ENCODE measurements at places on chromosomes 6 and 20.

- no peak for DNase-seq
These were observed 61.2 kb downstream of the EYA2 start for GRCh38 chr20:46955601-46956556.

DNA sequence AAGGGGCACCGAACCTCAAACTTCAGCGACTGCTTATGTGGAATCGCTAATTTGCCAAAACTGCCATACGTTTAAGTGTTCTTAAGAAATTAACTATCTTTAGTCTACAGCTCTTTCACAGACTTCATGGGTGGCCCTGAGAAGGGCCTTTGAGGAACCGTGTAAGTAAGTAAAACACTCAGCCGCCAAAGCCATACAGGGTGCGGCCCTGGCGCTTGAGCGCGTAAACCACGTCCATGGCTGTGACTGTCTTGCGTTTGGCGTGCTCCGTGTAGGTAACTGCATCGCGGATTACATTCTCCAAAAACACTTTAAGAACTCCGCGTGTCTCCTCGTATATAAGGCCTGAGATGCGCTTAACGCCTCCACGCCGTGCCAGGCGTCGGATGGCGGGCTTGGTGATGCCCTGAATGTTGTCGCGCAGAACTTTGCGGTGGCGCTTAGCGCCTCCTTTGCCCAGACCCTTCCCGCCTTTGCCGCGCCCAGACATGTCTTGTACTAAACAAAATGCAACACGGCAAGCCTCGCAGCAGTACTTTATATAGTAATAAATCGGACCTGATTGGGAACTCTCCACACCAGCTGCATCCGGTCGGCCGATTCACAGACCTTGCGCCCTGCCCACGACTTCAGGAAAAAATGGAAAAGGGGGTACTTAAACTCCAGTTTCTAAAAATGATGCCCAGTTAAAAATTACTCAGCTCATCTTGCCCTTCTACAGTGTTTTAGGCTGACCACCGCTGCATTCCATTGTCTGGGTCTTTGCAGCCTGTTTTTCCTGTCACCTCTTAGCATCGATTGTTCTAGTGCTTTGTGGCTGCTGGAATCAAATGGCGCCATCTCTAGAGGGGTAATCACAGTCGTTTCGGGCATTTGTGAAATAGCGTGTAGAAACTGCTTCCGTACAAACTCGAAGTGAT is 38.9 kb downstream of the OR2B2 start:
- DNase-seq, result no peak

DNA sequence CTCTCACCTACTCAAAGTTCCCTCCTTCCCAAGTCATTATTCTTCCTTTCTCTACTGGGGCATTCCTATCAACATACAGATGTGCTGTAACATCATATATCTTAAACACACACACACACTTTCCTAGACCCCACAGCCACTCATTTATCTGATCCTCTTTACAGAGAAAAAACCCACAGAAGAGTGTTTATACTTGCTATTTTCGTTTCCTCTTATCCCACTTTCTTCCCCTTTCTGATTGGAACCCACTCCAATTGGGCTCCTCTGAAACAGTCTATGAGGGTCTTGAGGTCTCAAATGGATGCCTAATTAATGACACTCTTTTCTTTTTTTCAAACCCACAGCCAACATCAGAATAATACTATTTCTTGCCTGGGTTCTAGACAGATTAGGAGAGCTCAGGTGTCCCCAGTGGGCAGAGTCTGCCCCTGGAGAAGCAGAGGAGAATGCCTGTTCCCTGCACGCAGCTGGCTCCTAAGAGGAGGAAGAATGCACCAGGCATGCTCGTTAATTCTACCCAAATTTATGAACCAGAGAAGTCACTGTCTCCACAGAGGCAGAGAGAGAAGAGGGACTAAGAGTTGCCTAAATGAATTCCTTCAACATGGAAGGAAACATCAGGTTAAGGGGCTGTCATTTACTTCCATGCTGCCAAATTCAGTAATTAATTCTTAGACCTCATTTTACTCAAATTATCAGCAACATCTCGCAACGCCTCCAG is 65.9 kb downstream of the CRYBG1 start:
- DNase-seq, result no peak

DNA sequence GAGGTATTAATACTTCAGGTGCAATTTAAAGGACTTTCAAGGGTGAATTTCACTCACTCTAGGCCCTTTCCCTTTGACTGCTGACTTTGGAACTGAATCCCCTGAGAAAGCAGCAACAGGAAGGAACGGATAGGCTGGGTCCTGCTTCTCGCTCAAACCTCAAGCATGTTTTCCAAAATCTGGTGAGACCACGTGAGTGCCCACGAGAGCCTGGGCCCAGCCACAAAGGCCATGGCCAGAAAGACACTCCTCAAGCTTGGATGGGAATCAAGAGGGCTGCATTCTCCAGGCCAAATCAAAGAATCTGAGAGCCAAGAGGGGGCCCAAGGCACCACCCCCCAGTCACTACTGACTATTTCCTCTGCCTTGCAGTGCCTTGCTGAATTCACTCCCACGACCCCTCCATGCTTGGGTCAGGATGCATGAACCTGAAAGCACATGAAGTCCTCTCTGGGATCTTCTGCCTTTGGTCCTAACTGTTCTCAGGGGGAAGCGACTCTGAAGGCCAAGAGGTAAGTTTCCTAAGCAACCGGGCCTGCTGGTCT is 146.1 kb downstream of the NFATC2 start:
- DNase-seq, result no peak

- no peak for DNase-seq
These were observed 5.7 kb downstream of the NT5E start for GRCh38 chr6:85455471-85456026.

- DNase-seq, result no peak
These were observed 23.9 kb downstream of the NT5E start for GRCh38 chr6:85473748-85474147.

DNA sequence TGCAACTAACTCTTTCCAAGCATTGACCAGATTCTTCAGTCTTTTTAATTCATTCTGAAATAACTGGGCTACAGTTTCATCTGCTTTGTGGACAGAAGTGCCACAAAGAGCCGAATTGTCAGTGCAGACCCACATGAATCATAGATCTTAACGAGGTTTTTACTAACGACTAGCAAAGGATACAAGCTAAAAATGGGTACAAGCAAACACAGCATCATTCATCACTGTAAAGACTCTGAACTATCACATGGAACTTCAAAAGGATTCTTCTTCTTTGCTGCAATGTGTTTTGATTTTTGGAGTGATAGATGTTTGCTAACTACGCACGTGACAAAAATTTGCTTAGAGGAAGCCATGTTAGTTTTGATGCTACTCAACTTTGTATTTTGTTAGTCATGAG is 227.1 kb downstream of the ESR1 start:
- no peak for DNase-seq

DNA sequence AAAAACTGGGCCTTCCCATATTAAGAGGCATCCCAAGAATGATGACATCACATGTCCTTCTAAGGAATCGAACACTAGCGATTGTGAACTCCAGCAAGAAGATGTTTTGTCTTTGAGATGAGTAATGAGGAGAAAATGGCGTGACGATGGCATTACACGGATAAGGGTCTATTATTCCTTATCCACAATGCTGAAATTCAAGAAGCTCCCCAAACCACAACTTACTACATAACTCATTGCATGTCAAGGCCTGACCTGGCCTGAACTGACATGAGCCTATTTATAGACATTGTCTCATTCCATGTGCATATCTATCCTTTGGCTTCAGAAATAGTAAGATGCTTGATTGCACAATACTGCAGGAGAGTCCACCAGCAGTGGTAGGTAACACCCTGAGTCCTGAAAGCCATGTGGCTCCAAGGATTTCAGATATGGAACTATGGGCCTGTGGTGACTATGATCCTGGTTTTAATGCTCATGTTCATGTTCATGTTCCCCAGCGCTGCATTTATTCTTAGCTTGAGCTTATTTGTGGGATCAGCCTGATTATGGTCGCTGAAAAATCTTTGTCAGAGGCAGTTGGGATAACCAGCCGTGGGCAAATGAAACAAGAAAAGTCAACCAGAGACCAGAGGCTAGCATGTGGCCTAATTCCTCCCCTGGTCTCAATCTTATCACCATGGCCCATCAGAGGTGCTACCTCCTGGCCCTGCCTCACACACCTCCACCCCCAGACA is 183.2 kb upstream of the JARID2 start:
- DNase-seq, result no peak

- no peak for DNase-seq
These were observed 10.2 kb downstream of the RTEL1 start for GRCh38 chr20:63668351-63668750.

- no peak for DNase-seq
These were observed 67.1 kb downstream of the ELOVL5 start for GRCh38 chr6:53281518-53282215.

DNA sequence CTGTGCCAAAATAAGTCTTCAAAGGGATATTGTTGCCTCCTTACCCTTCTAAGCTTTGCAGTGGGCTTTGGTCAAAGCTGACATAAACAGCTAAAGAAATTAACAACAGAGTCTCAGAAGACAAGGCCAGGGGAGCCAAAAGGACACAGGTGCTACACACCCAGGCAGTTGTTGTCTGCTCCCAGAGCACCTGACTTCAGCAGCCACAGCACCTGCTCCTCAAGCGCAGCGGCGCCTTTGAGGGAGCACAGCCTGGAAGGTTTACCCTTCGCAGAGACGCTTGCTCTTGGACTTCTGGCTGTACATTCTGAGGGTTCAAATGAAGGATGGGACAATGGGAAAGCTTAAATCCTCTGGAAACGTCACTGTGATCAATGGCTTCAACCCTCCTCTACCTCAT is 16.6 kb downstream of the B4GALT5 start:
- no peak for DNase-seq

- no peak for DNase-seq
These were observed 34.0 kb upstream of the MMS22L start for GRCh38 chr6:97316978-97317377.

DNA sequence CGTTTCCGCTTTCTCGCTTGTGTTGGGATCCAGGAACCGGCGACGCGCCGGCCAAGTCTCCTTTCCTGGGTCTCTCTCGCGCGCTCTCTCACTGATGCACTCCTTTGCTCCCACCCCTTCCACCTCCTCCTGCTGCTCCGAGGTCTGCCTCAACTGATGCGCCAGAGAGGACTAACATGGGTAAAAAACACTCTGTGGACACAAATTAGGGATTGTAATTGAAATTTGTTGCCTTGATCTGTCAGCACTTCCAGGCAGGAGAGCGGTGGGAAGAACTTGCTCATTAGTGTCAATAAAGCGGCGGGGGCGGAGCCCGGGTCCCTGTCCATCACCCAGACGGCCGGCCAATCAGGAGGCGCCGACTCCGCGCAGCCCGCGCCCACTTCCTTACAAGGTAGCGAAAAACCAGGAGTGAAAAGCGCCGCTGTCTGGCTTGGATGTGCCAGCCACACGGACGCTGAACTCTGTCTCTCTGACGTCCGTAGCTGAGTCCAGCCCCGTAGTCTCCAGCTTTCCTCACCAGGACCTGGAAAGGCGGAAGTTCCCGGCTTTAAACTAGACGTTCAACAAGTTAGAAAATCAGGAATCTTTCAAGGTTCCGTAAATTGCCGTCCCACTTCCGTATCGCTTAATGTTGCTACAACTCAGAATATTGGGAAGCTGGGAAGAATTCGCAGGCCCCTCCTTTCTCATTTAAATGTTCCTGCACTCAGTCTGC is at the start of gene TBX18:
TBX18 (minus strand) TSS at position 267 of the 718 bp plus-strand sequence. CDS start 417 bp downstream, outside the sequence.
- no peak for DNase-seq

DNA sequence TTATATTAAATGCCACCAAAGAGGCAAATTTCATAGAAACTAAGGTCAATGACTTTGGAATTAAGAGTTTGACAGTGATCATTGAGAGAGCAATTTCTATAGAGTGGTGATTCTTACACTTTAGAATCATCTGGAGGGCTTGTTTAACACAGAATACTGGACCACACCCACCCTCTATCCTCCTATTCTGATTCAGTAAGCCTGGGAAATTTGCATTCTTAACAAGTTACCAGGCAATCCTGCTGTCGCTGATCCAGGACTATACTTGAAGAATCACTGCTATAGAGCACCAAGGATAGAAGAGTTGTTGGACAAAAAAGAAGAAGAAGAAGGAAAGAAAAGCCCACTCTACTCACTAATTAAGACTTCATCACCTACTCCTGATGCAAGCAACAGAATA is 21.3 kb upstream of the TBX18 start:
- no peak for DNase-seq

DNA sequence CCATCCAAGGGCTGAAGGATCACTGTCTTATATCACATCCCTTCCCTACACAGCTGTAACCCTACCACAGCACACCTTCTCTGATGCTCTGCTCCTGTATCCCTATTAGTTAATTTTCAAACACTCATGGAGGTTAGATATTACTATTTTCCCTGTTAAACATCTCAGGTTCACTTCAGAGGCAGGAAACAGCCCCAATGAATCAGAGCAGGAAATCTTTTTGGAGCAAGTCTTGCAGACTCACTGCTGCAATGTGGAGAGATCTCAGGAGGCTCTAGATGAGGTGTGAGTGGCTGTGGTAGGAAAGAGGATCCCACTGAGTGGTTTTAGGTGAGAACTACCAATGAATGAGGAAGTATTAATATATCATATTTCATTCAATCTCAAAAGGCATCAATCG is 19.7 kb upstream of the HTR1B start:
- DNase-seq, result no peak

GRCh38 chr6:37033255-37033654 is 27.8 kb downstream of the FGD2 start:
- DNase-seq, result no peak

Data from stimulated activated CD4-positive, alpha-beta T cell treated with anti-CD3 and anti-CD28 coated beads, Interleukin-1b, Interleukin-23, amount 100 ng/mL, for 1 hour (primary cell).